ENCODE measurements at places on chromosomes 7 and 10. TPM values are rescaled to one million over a fixed set of nuclear protein-coding genes. Genes with fewer than 3 reads are reported as not detected.

DNA sequence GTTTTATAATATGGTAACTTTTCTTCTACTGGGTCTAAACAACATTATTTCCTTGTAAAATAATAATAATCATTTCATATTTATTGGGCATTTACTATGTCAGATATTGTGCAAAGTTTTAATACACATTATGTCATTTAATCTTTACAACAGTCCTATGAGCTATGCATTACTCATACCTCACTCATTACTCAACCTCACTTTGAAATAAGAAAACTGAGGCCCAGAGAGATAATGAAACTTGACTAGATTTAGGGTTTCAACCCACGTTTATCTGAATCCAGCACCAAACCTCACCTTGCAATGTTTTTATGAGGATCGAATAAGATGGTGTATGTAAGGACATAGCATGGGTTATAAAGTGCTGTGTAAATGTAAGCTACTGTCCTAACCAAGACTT, 153.2 kb upstream of the SLC13A1 start:
- no peak for DNase-seq

DNA sequence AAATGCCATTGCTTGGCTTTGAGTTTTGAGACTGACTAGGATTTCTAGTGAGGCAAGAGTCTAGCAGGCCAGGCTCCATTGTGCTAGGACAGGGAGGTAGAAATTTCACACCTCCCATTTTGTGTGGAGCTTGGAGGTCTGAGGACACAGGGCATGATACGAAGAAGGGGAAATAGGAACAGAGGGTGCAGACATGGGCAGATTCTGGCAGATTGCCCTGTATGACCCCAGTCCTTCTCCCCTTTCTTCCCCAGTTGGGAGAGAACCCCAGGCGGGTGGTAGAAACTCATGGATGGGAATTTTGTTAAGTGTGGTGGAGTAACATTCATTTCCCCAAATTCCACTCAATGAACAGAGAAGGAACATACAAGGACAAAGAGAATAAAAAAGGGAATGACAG, 54.4 kb downstream of the RAMP3 start:
- no peak for DNase-seq

GRCh38 chr7:157189405-157189804, 50.7 kb downstream of the UBE3C start:
- DNase-seq, result no peak

DNA sequence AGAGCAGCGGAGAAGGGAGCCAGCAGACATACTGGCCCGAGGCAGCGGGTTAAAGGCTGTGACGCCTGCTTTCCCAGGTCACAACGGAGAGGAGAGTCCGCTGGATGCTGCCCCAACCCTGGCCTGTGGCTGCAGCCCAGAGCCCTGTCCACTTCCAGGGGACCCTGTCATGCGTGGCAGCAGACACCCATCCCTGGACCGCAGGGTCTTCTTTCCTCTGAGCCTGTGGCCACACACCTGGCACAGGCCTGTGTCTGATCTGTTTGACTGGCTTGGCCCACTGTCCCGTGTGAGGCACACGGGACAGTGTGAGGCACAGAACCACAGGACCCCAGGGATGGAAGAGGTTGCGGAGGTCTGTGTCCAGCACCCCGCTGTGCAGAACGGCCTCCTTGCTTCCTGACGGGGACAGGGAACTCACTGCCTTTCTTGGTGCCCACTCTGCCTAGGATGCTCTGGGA, 42.4 kb downstream of the INSIG1 start:
- DNase-seq, result no peak

Gene ERVW-1
- total RNA-seq, result not detected

Gene BAIAP2L1
- 67.2 TPM for total RNA-seq

All from left colon (tissue), 2 donors.